CD4-positive, alpha-beta T cell treated with Interleukin-21 for 1 hour (primary cell): ENCODE measurements at places on chromosomes 3 and 15.
A peak's percentile ranks its signal among the peaks of the same experiment; 100 is the strongest.

GRCh38 chr15:94691169-94691568 lies 459.8 kb downstream of the MCTP2 start:
- no peak for DNase-seq

DNA sequence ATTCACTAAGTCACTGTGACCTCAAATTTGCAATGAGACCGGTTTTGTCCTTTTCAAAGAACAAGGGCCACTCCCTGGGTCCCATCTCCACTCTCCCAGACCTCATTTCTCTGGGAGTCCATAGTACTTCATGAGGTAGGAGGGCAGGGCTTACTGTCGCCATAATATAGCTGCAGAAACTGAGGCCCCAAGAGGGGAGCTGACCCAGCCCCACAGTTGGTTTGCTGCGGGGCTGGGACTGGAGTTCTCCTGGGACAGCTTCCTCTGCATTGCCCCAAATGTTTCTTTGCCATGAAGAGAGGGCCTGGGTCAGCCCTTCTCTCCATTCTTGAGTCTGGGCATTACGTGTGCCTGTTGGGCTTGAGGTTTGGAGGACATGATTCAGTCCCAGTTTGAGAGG lies 60.1 kb downstream of the ITGA11 start:
- DNase-seq = no peak

DNA sequence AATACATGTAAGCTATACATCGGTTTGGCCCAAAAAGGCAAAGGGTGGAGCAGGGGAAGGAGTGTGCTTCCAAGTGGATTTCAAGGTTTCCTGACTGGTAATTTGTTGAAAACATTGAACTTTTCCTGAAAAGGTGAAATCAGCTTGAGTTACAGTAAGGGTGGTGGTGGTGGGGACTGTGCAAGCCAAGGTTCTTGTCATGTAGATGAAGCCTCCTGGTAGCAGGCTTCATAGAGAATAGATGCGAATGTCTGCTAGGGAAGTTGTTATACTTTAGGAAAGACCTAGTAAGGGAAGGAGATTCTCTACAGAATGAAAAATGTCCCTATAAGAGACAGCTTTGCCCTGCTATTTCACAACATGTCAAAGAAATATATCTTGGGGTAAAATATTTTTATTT lies 528.2 kb upstream of the CBLB start:
- DNase-seq = no peak

- DNase-seq = no peak
Observed at GRCh38 chr3:179743913-179744312, 91.1 kb downstream of the USP13 start.

GRCh38 chr3:98530676-98531075 lies 1.1 kb upstream of the GPR15 start:
- DNase-seq = no peak

DNA sequence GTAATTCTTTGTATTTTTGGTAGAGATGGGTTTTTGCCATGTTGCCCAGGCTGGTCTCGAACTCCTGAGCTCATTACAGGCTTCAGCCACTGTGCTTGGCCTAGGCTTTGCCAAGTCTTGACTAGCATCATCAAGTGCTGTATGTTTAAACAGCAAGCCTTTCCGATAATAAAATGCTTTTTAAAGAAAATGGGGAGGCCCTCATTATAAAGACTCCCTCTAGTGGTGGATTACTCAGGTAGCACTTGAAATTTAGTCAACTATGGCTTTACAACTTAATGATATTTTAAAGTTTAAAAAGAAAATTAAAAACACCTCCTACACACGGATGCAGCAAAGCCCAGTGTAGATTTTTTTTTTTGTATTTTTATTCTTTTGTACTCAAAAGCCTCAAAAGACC lies 213.6 kb downstream of the GAP43 start:
- DNase-seq = no peak

- DNase-seq = no peak
Observed at GRCh38 chr15:61069394-61070075, 159.6 kb downstream of the RORA start.

- peak; percentile 38 for DNase-seq
Observed at GRCh38 chr3:14791343-14791945, 27.3 kb upstream of the FGD5 start.

- DNase-seq = no peak
Observed at GRCh38 chr3:63855333-63855940, 8.2 kb downstream of the THOC7 start.

GRCh38 chr3:64360280-64360679 lies 135.0 kb upstream of the PRICKLE2 start:
- DNase-seq = no peak

DNA sequence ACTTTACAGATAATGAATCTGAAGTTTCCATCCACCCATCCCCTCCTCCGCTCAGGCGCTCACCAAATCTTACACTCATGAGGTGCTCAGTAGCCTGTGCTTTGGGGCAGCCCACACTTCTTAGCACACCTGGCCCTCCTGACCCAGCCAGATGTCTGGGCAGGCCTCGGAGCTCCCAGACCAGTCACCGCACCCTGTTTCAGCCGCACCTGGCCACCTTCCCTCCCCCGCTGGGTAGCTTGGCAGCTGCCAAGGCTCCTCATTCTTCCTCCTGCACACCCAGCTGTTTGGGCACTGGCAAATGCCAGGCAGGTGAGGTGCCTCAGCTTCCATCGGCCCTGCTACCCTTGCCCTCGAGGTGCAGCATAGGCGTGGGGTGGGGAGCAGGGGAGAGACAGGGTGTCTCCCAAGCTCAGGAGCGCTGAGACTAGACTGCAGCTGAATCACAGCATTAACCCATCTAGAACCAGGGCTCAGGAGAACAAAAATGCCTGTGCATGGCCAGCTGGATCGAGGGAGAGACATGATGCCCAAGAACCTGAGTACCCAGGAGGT lies 45.8 kb downstream of the CDC25A start:
- no peak for DNase-seq

GRCh38 chr15:49468481-49468839 lies 45.4 kb downstream of the FGF7 start:
- no peak for DNase-seq

DNA sequence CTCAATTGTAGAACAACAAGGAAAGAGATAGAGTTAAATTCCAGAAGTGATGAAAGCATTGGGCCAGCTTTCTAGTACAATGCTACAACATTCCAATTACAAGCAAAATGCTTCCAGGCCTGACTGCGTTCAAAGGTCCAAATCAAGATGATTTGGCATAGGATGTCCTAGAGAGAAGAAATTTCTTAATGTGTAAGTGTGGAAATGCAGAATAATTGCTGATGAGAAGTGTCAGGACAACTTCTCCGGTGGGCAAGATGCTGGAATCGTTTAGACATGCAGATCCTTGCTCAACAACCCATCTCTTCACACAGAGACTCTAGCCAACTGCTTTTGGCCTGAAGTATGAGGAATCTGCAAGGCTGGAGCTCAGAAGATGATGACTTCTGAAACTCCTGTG lies 71.1 kb upstream of the PDZRN3 start:
- no peak for DNase-seq

DNA sequence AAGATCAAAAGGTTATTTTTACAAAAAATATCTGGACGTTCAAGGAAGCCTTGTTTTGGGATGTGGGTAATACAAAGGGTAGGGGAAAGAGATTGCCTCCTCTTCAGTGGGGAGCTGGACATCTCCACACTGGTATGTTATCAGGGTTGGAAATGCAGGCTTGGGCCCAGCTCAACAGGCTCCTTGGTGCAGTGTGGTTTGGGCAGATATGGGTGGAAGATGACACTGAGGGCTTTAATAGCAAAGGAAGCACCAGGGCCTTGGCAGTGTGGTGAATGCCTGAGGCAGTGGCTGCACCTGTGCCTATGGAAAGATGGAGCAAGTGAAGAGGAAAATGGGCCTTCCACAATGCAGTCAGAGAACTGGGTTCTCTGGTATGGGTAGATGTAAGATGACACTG lies 11.2 kb upstream of the MED12L start:
- no peak for DNase-seq

DNA sequence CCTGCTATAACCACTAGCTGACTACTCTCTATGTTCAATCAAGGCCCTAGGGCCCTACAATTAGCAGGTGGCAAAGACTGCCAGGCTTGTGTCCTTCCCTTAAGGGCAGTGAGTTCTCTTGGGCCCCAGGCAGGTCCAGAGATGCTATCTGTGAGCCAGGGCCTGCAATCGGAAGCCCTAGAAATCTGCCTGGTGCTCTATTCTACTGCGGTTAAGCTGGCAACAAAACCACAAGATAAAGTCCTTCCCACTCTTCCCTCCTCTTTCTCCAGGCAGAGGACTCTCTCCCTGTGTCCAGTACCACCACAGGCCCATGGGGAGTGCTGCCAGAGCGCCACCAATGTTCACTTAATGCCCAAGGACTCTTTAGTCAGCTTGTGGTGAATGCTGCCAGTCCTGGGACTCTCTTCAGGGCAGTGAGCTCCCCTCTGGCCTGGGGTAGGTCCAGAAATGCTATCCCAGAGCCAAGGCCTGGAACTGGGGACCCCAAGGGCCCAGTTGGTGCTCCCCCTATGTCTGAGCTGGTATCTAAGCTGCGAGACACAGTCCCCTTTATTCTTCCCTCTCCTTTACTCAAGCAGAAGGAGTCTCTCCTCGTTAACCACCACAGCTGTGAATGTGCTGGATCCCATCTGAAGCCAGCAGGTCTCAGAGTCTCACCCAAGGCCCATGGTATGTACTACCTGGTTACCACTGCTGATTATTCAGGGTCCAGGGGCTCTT lies 34.7 kb downstream of the XXYLT1 start:
- DNase-seq = no peak

- DNase-seq = no peak
Observed at GRCh38 chr3:100105501-100105900, 8.8 kb downstream of the FILIP1L start.

DNA sequence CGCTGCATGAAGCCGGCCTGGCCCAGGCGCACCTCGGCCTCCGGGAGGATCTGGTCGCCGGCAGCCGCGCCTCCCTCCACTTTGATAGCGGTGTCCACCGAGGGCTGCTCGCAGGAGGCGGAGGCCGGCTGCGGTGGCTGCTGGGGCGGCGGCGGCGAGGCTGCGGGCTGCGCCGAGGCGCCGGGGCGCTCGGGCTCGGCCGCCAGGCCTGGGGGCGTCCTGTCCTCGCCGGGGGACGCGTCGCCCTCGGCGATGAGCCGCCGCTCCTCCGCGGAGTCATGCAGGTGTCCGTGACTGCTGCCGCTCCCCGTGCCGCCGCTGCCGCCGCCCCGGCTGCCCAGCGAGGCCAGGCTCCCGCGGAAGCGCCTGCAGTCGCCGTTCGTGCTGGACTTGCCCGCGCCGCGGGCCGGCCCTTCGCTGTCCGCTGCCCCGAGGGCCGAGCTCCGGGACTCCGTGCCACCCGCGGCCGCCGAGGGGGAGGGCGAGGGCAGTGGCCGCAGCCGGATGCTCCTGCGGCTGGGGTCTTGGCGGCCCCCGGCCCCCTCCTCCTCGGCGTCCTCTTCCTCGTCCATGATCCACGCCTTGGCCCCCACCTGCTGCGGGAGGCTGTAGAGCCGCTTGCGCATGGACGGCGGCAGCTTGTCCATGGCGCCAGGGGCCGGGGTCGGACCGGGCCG lies 996 bp downstream of the HCN4 start:
- no peak for DNase-seq

GRCh38 chr15:85417276-85417675 lies 36.9 kb downstream of the AKAP13 start:
- DNase-seq = no peak

DNA sequence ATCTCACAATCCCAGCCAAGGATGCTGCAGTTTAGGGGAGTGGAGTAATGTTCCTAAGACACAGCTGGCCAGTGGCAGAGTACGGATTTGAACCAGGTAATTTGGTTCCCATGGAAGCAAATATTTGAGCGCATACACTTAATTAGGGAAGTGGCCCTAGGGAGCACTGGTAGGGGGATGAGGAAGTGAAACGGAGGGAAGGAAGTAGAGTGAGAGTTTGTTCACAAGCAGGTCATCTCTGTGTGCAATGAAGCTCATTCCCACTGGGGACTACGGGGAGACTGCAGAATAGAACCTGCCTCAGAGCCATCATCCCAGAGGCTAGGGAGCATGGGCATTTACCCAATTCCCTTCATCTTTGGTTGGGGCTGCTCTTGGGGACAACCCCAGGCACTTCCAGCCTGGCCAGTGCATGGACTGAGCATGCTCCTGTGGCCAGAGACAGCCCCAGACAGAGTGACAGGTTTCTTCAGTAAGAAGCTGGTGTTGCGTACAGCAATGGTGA lies 317.2 kb upstream of the PROK2 start:
- peak; percentile 44 for DNase-seq

DNA sequence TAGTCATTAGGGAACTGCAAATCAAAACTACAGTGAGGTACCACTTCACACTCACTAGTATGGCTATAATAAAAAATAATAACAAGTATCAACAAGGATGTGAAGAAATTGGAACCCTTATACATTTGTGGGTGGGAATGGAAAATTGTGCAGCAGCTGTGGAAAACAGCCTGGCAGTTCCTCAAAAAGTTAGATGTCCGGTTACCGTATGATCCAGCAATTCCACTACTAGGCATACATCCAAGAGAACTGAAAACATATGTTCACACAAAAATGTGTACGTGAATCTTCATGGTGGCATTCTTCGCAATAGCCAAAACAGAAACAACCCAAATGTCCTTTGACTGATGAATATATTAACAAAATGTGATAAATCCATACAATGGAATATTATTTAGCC lies 187.9 kb upstream of the LYSMD4 start:
- no peak for DNase-seq

- DNase-seq = no peak
Observed at GRCh38 chr3:161452179-161452578, 44.4 kb upstream of the OTOL1 start.

- DNase-seq = no peak
Observed at GRCh38 chr15:90645873-90646575, 71.1 kb upstream of the BLM start.

GRCh38 chr15:80974914-80975313 lies 14.7 kb downstream of the MESD start:
- no peak for DNase-seq

GRCh38 chr15:79431636-79432344 lies at the start of gene MINAR1:
TSS of gene MINAR1 (plus strand) at chr15:79432336. CDS start at chr15:79456148, 23,812 bp downstream.
- no peak for DNase-seq

DNA sequence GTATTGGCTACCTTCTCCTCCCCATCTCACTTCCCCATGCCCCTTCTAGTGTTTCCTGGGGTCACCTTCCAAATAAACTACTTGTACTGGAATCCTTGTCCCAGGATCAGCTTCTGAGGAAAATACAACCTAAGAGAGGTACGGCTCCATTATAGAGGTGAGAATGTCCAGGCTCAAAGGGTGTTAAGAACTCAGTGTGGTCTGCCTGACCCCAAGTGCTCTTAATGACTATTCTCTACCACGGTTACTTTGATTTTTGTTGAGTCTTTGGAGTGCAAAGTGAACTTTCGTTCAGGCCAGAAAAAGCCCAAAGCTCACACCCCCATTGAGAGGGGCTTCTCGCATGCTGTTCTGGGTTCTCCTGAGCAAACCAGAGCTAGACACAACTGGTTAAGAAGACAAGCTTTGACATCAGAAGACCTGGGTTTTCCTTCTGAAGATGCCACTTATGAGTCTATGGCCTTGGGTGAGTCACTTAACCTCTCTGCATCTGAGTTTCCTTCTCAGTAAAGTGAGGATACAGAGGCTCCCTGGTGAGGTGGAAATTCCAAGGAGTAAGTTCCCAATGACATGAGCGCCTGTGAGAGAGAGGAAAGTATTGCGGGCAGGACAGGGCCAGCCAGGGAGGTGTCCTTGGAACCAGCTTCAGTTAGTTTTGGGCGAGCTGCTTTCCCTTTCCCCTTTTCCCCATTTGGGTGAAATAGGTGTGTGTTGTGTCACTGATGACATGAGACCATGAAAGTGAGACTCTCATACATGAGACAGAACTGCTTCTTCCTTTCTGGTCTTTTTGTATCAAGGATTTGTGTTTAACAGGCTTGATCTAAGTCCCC lies 475.0 kb upstream of the PROK2 start:
- no peak for DNase-seq

- DNase-seq = no peak
Observed at GRCh38 chr15:67018441-67018840, 47.0 kb upstream of the SMAD3 start.

- no peak for DNase-seq
Observed at GRCh38 chr15:88987591-88987933, 74.4 kb upstream of the MFGE8 start.
